ENCODE measurements at places on chromosomes 1 and 21. TPM values are rescaled to one million over a fixed set of nuclear protein-coding genes. Genes with fewer than 3 reads are reported as not detected.

GRCh38 chr21:17476006-17476405 lies 36.8 kb upstream of the CXADR start:
- DNase-seq = no peak
- no peaks in the 10 kb centered on the region for H3K4me1 ChIP-seq
- no peaks in the 10 kb centered on the region for H3K27me3 ChIP-seq
- H3K36me3 ChIP-seq = no peaks in the 10 kb centered on the region
- H3K4me3 ChIP-seq = no peak overlapping the region

DNA sequence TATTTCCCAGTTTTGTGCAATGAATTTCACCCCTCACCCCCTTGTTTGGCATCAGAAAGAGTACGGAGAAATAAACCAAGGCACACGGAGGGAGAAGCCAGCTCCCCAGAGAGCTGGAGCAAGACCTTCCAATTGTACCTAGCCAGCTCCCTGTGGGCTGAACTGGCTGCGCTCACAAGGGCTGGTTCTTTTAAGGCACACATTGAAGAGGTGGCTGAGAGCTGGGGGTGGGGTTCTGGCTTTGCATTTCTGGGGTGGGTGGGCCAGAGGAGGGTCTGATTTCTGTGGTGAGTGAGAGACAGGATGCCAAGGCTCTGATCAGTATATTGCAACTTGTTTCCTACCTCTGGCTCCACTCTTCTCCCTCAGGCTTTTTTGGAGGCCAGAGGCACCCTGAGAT lies 39.5 kb upstream of the NFASC start:
- H3K36me3 ChIP-seq = no peaks in the 10 kb centered on the region
- no peaks in the 10 kb centered on the region for H3K4me1 ChIP-seq
- H3K27me3 ChIP-seq = no peaks in the 10 kb centered on the region

GRCh38 chr1:224510880-224511645 lies 76.5 kb upstream of the WDR26 start:
- H3K4me3 ChIP-seq = no peak overlapping the region
- H3K4me1 ChIP-seq = no peaks in the 10 kb centered on the region
- no peak overlapping the region for H3K27ac ChIP-seq
- DNase-seq = no peak
- no peaks in the 10 kb centered on the region for H3K36me3 ChIP-seq
- H3K27me3 ChIP-seq = no peaks in the 10 kb centered on the region

- no peak for DNase-seq
- H3K36me3 ChIP-seq = no peaks in the 10 kb centered on the region
- peaks cover 43% of the 10 kb centered on the region for H3K4me1 ChIP-seq
- no peaks in the 10 kb centered on the region for H3K27me3 ChIP-seq
These were observed 3.0 kb upstream of the DPYD start for GRCh38 chr1:97923811-97924210.

GRCh38 chr21:44359396-44359795 lies 6.0 kb downstream of the TRPM2 start:
- H3K36me3 ChIP-seq = no peaks in the 10 kb centered on the region
- H3K4me3 ChIP-seq = no peak overlapping the region
- DNase-seq = no peak
- no peaks in the 10 kb centered on the region for H3K27me3 ChIP-seq

GRCh38 chr1:46798810-46799209 lies at the start of gene CYP4B1:
Gene CYP4B1 (plus strand): TSS chr1:46799046. CDS start chr1:46799082, 36 bp downstream.
- DNase-seq = no peak
- H3K4me3 ChIP-seq = no peak within 1 kb of the TSS
- H3K27me3 ChIP-seq = no peaks in the 10 kb centered on the region
- H3K36me3 ChIP-seq = no peaks in the 10 kb centered on the region
- H3K27ac ChIP-seq = no peak within 1 kb of the TSS
- no peaks in the 10 kb centered on the region for H3K4me1 ChIP-seq

DNA sequence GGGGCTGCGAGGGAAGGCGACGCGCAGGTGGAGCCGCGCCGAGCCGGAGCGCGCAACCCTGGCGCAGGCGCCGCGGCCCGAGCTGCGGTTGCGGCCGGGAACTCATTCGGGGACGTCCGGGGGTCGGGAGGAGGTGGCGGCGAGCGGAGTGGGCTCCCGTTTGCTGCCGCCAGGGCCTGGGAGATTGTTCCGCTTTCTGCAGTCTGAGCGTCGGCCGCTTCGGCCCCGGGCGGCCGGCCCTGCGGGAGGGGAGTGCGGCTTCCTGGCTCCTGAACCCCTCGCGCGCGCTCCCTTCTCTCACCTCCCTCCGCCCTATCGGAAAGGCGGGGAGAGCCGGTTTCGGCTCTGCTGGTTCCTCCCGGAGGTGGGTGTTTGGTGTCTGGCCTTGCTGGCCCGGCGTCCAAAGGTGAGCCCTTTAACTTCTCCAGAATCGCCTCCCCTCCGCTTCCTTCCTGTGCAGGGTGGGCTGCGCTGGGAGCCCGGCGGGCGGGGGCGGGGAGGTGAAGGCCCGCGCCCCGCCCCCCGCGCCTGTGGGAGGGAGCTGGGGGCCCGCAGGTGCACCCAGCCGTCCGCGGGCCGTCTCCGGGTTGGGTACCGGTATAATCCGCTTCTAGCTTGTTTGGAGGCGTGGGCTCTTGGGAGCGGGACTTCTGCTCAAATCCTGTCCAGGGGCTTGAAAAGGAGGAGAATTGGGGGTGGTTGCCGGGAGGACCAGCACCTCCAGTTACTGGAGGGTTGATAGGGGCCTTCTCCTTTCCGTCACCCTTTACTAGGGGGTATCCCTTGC lies 683 bp downstream of the LRRC8D start:
- peak overlapping the region; percentile 70 for H3K4me3 ChIP-seq
- no peaks in the 10 kb centered on the region for H3K36me3 ChIP-seq
- H3K27ac ChIP-seq = no peak overlapping the region
- no peaks in the 10 kb centered on the region for H3K27me3 ChIP-seq

GRCh38 chr1:64499966-64500365 lies 30.0 kb downstream of the CACHD1 start:
- no peaks in the 10 kb centered on the region for H3K27me3 ChIP-seq
- no peaks in the 10 kb centered on the region for H3K36me3 ChIP-seq
- no peaks in the 10 kb centered on the region for H3K4me1 ChIP-seq
- no peak overlapping the region for H3K27ac ChIP-seq
- no peak overlapping the region for H3K4me3 ChIP-seq
- no peak for DNase-seq

DNA sequence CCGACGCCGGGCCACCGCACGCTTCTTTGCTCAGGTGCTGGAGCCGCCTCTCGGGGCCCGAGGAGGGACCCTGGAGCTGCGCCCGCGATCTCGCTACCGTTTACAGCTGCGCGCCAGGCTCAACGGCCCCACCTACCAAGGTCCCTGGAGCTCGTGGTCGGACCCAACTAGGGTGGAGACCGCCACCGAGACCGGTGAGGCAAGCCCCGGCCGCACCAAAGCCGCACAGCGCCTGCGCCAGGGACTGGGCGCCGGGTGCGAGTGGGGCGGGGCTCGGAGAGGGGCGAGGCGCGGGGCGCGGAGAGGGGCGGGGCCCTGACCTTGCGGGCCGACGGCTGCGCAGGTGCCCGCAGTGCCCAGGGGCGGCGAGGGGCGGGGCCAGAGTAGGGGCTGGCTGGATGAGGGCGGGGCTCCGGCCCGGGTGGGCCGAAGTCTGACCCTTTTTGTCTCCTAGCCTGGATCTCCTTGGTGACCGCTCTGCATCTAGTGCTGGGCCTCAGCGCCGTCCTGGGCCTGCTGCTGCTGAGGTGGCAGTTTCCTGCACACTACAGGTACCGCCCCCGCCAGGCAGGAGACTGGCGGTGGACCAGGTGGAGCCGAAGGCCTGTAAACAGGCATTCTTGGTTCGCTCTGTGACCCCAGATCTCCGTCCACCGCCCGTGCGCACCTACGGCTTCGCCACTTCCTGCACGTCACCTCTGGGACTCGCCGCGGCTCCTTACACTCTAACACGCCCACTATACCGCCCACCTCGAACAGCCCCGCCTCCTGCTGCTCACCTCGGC lies 9.8 kb upstream of the CDC20 start:
- H3K27ac ChIP-seq = 0 out of 2 replicates have a peak overlapping the region, but pooled peaks have one; percentile 46
- peak; percentile 87 for DNase-seq
- peak overlapping the region; percentile 71 for H3K4me3 ChIP-seq
- peaks cover 7% of the 10 kb centered on the region for H3K4me1 ChIP-seq

GRCh38 chr1:151222130-151222529 lies 23.8 kb downstream of the PIP5K1A start:
- DNase-seq = no peak
- H3K27ac ChIP-seq = no peak overlapping the region
- no peak overlapping the region for H3K4me3 ChIP-seq
- no peaks in the 10 kb centered on the region for H3K27me3 ChIP-seq
- H3K36me3 ChIP-seq = peaks cover 33% of the 10 kb centered on the region

The OR6K2 gene
- not detected for total RNA-seq

DNA sequence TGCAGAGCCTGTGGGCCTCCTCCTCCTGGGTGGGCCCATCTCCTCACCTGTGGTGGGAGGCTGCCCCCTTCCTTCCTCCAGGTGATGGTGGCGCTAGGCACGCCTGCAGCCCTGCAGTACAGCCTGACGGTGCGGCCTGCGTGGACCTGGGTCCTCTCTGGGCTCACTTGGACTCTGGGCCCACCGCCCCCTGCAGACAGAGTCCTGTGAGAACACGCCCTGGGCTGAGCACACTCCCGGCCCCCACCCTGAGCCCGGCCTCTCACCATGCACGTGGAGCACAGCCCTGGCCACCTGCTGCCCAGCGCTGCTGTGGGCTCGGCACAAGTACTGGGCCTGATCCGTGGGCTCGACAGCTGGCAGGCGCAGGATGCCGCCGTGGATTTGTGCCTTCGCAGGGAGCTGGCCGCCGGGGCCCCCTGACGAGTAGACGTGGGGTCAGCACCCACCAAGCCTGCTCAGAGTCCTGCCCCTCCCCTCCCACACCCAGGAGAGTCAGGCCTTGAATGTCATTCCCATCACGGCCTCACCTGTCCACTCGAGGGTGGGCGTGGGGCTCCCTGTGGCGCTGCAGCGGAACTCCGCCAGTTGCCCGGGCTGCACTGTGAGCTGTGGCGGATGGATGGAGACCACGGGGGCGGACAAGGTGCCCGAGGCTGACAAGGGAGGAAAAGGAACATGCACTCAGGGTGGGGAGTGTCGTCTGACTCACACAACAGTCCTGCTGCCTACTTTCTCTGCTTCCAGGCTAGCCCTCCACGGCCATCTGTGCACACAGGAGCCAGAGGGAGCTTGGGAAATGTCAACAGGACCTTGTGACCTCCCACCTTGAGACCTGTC lies 43.4 kb downstream of the LDLRAD2 start:
- no peaks in the 10 kb centered on the region for H3K36me3 ChIP-seq
- DNase-seq = no peak
- no peaks in the 10 kb centered on the region for H3K27me3 ChIP-seq
- H3K4me3 ChIP-seq = no peak overlapping the region
- no peaks in the 10 kb centered on the region for H3K4me1 ChIP-seq
- H3K27ac ChIP-seq = no peak overlapping the region

- H3K36me3 ChIP-seq = no peaks in the 10 kb centered on the region
- no peak overlapping the region for H3K27ac ChIP-seq
- no peaks in the 10 kb centered on the region for H3K4me1 ChIP-seq
- H3K27me3 ChIP-seq = no peaks in the 10 kb centered on the region
- no peak overlapping the region for H3K4me3 ChIP-seq
- no peak for DNase-seq
These were observed 47.2 kb downstream of the C1orf21 start for GRCh38 chr1:184433956-184434502.

GRCh38 chr1:39777306-39777705 lies 6.2 kb upstream of the OXCT2 start:
- no peak overlapping the region for H3K27ac ChIP-seq
- no peaks in the 10 kb centered on the region for H3K4me1 ChIP-seq
- no peaks in the 10 kb centered on the region for H3K27me3 ChIP-seq
- no peak overlapping the region for H3K4me3 ChIP-seq
- no peaks in the 10 kb centered on the region for H3K36me3 ChIP-seq

- H3K4me1 ChIP-seq = no peaks in the 10 kb centered on the region
- H3K4me3 ChIP-seq = no peak overlapping the region
- no peaks in the 10 kb centered on the region for H3K36me3 ChIP-seq
- H3K27ac ChIP-seq = no peak overlapping the region
These were observed 58.6 kb upstream of the NTPCR start for GRCh38 chr1:232891656-232892317.

The APCS gene
- not detected for total RNA-seq

DNA sequence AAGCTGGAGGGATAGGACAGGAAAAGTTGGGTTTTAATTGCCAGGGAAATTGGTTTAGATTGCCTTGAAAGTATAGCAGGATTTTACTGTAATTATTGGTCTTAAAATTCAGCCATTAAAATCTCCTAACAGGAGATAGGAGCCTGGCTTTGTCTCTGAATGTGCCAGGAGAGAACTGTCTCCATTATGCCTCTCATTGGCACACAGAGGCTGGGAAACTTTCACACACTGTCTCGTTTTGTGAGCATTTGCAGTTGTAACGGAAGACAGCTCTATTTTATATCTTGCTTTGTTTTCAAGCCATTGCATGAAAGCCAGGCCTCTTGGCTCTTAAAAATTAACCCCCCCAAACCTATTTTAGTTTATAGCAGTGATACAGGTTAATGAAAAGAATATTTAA lies 12.5 kb downstream of the DNAJC6 start:
- no peak for DNase-seq
- H3K36me3 ChIP-seq = no peaks in the 10 kb centered on the region
- H3K27me3 ChIP-seq = no peaks in the 10 kb centered on the region
- no peaks in the 10 kb centered on the region for H3K4me1 ChIP-seq
- no peak overlapping the region for H3K27ac ChIP-seq

DNA sequence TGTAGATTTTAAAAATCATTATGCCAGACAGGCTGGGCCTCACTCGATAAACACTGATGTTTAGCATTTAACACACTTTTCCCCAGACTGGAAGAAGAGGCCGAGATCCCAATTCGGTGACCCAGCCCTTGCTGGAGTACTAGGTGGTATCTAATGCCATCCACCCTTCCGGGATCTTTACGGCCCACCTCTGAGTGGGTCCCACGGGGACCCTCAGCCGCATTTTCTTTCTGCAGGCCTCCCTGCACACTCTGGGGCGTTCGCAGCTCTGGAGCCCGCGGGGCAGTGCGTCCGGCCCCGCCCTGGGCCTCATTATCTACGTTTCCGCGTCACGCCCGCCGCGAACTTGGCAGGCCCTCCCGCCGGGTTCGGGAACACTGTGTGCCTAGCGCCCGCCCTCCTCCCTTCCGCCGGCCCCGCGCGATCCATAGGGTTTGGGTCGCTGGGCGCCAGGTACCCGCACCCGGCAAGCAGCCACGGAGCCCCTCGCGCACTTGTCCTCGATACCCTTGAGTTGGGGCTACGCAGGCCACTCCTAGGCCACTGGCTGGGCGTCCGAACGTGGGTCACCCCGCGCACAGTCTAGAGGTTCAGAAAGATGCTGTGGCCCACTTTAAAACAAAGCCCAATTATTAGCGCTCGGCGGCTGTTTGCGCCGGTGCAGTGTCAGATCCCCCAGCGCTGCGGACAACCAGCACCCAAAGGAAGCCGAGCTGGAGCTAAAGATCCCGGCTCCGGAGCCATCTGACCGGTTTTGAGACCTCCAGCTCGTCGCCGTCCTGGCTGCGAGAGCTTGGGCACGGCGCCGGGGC lies 950 bp upstream of the EVA1C start:
- no peak overlapping the region for H3K4me3 ChIP-seq
- H3K27ac ChIP-seq = no peak overlapping the region
- H3K4me1 ChIP-seq = no peaks in the 10 kb centered on the region
- DNase-seq = no peak
- no peaks in the 10 kb centered on the region for H3K36me3 ChIP-seq

The NID1 gene
- total RNA-seq = not detected

The VSIG8 gene
- total RNA-seq = not detected

GRCh38 chr1:235253219-235253962 lies 74.6 kb downstream of the ARID4B start:
- H3K4me3 ChIP-seq = no peak overlapping the region
- H3K36me3 ChIP-seq = peaks cover 15% of the 10 kb centered on the region
- H3K4me1 ChIP-seq = peaks cover 32% of the 10 kb centered on the region
- H3K27ac ChIP-seq = peak overlapping the region; percentile 46

GRCh38 chr1:7454052-7454815 lies 316.9 kb upstream of the VAMP3 start:
- H3K27ac ChIP-seq = no peak overlapping the region
- no peaks in the 10 kb centered on the region for H3K27me3 ChIP-seq
- peaks cover 4% of the 10 kb centered on the region for H3K4me1 ChIP-seq
- DNase-seq = peak; percentile 45
- no peak overlapping the region for H3K4me3 ChIP-seq
